ENCODE measurements at places on chromosomes 2 and 18.
A peak's percentile ranks its signal among the peaks of the same experiment; 100 is the strongest.

DNA sequence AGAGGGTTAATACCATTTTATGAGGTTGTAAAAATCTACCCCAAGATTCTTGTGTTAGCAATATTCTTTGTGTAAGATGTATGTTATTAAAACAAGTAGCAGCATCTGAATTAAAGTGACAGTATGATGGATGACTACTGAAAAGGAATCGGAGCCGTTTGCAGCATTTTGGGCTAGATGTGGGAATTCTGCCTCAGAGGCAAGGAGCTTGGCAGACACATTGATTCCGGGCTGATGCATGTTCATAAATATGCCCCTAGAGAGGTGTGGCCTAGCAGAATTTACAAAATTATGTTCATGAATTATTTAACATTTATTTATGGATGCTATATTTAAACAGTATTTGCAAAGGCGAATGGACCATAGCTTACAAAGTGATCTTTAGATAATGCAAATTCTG is 389.0 kb upstream of the ETAA1 start:
- H3K4me3 ChIP-seq: no peak overlapping the region
- H3K27ac ChIP-seq: no peak overlapping the region
- H3K27me3 ChIP-seq: no peaks in the 10 kb centered on the region
- no peaks in the 10 kb centered on the region for H3K36me3 ChIP-seq
- DNase-seq: no peak

DNA sequence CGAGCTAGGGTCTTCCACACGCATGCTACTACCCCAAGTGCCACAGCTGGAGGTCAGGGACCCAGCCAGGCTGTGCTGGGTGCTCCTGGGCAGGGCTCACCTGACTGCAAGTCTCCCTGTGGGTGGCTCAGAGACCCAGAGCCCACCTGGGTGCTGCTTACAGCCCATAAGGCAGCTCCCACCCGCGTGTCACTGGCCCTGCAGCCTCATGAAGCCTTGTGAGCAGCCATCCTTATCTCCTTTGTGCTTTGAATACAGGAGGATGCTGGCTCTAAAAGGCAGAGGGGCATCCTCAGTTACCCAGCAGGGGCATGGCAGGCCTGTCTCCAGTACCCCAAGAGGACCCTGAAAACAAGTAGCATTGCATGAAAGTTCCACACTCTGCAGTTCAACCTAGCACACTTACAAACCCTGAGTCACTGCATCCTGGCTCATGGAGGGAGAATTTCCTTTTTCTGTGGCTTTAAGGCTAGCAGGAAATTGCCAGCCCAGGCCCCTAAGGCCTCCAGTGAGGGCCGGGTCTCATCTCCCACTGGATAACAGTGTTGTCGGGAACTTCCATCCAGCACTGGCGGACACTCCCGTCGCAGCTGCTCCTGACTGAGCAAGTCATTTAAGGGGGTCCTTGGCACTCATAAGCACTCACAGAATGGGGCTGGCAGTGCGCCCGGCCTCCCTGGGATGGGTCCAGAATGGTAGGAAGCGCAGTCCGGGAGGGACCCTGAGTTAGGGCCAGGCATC is 137.1 kb downstream of the RPIA start:
- H3K4me3 ChIP-seq: no peak overlapping the region
- peaks cover 11% of the 10 kb centered on the region for H3K4me1 ChIP-seq
- H3K27ac ChIP-seq: no peak overlapping the region
- no peaks in the 10 kb centered on the region for H3K27me3 ChIP-seq
- DNase-seq: no peak

GRCh38 chr18:38025433-38026038 is 459.9 kb upstream of the CELF4 start:
- no peaks in the 10 kb centered on the region for H3K36me3 ChIP-seq
- H3K4me3 ChIP-seq: no peak overlapping the region
- no peak for DNase-seq

DNA sequence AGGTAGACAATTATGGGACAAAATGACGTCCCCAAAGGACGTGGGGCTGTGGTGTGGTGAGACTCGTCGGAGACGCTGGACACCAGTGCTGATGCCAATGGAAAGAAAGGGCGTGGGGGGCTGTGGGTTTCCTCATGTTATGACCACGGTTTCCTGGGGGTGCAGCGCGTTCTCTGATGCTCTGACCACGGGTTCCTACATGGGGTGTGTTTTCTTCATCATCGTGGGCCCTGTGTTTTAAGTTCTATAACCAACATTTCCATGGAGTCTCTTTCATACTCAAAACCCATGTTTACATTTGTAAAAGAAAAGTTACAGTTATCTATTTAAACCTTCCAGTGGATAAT is 141.6 kb downstream of the RTP5 start:
- no peaks in the 10 kb centered on the region for H3K27me3 ChIP-seq
- H3K27ac ChIP-seq: no peak overlapping the region
- H3K36me3 ChIP-seq: no peaks in the 10 kb centered on the region
- H3K4me3 ChIP-seq: no peak overlapping the region
- no peak for DNase-seq

DNA sequence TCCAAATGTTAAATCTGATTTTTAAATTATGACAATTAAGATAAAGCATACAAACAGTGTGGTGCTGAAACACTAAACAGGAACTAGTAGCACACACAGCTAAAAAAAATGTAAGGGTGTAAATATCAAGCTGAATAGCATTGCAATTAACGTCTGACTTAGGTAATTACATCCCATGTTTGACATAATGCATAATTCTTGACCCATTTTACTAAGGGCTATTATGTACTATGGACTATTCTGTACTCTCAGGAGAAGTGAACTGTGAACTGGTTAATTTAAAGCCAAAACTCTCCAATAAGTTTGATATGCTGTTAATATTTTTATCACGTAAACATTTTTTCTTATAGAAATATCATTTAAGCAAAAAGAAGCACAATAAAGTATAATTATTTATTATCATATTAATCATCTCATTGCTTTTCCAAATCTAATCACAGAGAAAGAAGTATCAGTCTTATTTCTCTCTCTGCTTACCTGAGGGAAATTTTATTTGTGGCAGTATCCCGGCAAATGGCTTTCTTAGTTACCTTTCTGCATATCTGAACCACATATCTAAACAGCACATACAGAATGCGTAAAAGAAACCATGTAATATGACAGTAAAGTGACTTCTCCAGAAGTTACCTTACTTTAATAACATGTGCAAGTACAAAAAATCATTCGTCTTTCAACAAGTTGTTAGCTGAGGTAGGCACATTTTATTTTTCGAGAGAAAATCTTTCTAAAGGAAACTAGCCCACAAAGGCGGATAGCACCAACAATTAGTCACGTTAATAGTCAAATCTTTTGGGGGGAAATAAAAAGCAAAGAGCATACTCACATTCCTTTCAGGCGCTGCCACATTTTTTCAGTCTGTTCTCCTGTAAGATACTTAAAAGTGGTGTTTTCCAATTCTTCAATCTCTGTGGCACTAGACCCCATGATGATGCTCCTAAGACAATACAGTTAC is 94.9 kb upstream of the PDE1A start:
- DNase-seq: no peak
- H3K4me3 ChIP-seq: no peak overlapping the region
- no peaks in the 10 kb centered on the region for H3K36me3 ChIP-seq
- H3K4me1 ChIP-seq: no peaks in the 10 kb centered on the region

DNA sequence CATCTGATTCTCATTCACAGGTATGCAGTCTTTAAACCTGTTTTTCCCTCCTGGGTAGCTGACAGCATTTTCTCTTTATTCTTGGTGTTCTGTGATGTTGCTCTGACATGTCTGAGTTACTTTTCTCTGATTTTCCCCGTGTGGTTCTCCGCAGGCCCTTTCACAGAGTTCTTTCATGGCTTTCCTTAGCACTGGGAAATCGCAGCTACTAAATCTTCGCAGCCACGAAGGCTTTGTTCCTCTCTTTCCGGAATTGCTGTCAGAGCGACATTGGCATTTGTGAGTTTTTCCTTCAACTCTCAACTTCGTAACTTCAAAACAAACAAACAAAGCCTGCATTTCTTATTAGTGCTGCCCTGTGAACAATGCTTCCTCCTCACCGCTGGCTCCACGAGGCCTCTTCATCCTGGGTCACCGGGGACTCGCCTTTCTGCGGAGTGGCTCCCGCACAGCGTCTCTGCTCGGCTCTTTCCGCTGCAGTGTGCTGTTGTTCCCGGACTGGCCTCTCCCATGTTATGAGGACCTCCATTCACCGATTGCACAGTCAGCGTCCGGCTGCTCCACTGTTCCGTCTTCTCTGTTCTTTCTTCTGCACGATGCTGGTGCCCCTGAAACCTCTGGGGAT is 16.1 kb downstream of the COLEC11 start:
- H3K4me3 ChIP-seq: no peak overlapping the region
- H3K27ac ChIP-seq: no peak overlapping the region
- peak; percentile 4 for DNase-seq
- peaks cover 2% of the 10 kb centered on the region for H3K4me1 ChIP-seq
- no peaks in the 10 kb centered on the region for H3K27me3 ChIP-seq

- H3K4me3 ChIP-seq: no peak overlapping the region
- H3K4me1 ChIP-seq: peaks cover 7% of the 10 kb centered on the region
- H3K27ac ChIP-seq: peak overlapping the region; percentile 53
- H3K27me3 ChIP-seq: no peaks in the 10 kb centered on the region
- H3K36me3 ChIP-seq: no peaks in the 10 kb centered on the region
These were observed 260.8 kb downstream of the RDH14 start for GRCh38 chr2:18299423-18300212.

- no peak for DNase-seq
- H3K27me3 ChIP-seq: no peaks in the 10 kb centered on the region
These were observed 73.5 kb upstream of the LHCGR start for GRCh38 chr2:48829036-48829435.

- H3K27me3 ChIP-seq: no peaks in the 10 kb centered on the region
- H3K4me3 ChIP-seq: no peak overlapping the region
- H3K27ac ChIP-seq: no peak overlapping the region
These were observed 14.0 kb upstream of the PDCL3 start for GRCh38 chr2:100548771-100549170.

GRCh38 chr2:115183144-115183543 is 740.7 kb downstream of the DPP10 start:
- H3K36me3 ChIP-seq: no peaks in the 10 kb centered on the region
- H3K27ac ChIP-seq: no peak overlapping the region
- no peak overlapping the region for H3K4me3 ChIP-seq
- peaks cover 8% of the 10 kb centered on the region for H3K4me1 ChIP-seq

DNA sequence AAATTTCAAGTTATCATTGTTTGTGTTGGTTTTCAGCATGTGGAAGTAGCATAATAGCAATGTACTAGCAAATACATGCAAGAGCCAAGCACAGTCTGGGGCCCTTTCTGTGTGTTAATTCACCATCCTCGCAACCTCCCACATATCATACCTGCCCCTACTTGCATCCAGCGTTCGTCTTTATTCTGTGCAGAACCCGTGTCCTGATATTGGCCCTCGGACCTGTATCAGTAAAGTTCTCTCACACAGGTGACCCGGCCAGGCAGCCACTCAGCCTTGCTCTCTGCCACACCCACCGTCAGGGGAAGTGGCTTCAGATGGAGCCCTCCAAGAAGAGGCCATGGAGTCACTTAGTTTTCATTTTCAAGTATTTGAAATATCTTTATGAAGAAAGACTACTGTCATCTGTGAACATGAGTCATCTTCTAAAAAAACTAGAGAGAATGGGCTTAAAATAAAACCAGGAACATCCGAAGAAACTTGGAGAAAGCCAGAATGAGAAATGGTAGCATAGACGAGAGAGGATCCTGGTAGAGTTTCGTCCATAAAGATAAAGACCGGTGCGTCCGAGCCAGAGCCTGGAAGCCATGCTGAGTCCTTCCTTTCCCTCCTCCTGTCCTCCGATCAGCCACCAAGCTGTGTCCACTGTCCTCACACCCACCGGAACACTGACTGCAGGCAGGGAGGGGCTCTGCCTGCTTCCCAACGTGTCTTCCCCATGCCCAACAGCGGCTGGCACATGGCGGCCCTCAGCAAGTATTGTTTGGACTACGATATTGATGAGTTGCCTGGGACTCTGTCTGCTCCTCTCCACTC is 57.3 kb upstream of the RPL31 start:
- H3K36me3 ChIP-seq: peaks cover 5% of the 10 kb centered on the region
- peak overlapping the region; percentile 83 for H3K27ac ChIP-seq
- H3K4me3 ChIP-seq: no peak overlapping the region
- no peaks in the 10 kb centered on the region for H3K27me3 ChIP-seq

- H3K4me1 ChIP-seq: no peaks in the 10 kb centered on the region
- H3K27me3 ChIP-seq: no peaks in the 10 kb centered on the region
- no peak for DNase-seq
These were observed 146.6 kb downstream of the GALNT3 start for GRCh38 chr2:165647409-165647808.

DNA sequence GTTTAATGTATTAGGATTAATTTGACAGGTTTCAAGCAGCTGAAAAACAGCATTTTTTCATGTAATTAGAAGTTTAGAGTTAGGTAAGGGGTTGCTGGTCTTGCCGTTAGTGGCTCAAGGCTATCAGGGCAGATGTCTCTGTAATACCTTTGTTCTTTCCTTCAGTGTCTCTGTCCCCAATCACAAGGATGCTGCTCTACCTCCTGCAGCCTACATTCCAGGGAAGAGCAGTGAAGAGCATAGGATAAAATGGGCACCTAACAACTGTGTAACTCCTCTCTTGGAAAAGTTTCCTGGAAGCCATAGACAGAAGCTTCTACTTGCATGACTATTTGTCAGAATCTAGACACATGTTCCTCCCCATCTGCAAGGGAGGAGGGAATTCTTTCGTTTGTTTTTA is 9.4 kb upstream of the SERPINB7 start:
- no peaks in the 10 kb centered on the region for H3K4me1 ChIP-seq
- no peak overlapping the region for H3K4me3 ChIP-seq
- no peaks in the 10 kb centered on the region for H3K27me3 ChIP-seq
- no peak overlapping the region for H3K27ac ChIP-seq
- H3K36me3 ChIP-seq: no peaks in the 10 kb centered on the region

DNA sequence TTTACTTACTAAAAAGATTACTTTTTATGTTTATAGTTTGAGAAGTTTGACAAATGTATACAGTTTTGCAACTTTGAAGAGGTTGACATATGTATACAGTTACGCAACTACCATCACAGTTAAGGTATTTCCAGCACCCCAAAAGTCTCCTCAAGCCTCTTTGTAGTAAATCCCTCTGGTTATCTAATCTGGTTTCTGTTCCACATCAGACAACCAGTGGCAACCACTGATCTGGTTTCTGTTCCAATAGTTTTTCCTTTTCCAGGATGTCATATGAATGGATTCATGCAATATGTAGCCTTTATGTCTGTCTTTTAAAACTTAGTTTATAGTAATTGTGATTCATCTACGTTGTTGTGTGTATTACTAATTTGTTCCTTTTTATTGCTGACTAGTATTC is 23.5 kb downstream of the IFIH1 start:
- no peak for DNase-seq
- no peak overlapping the region for H3K4me3 ChIP-seq
- H3K27me3 ChIP-seq: no peaks in the 10 kb centered on the region

- no peak for DNase-seq
- no peaks in the 10 kb centered on the region for H3K27me3 ChIP-seq
- H3K36me3 ChIP-seq: peaks cover 2% of the 10 kb centered on the region
- no peak overlapping the region for H3K4me3 ChIP-seq
- peaks cover 32% of the 10 kb centered on the region for H3K4me1 ChIP-seq
These were observed 1.6 kb downstream of the LGALSL start for GRCh38 chr2:64455545-64455944.

GRCh38 chr2:237475704-237476141 is 11.3 kb upstream of the MLPH start:
- peaks cover 37% of the 10 kb centered on the region for H3K4me1 ChIP-seq
- H3K4me3 ChIP-seq: no peak overlapping the region
- H3K36me3 ChIP-seq: no peaks in the 10 kb centered on the region
- no peaks in the 10 kb centered on the region for H3K27me3 ChIP-seq
- no peak overlapping the region for H3K27ac ChIP-seq
